Activated CD4-positive, alpha-beta T cell treated with anti-CD3 and anti-CD28 coated beads, Interleukin-2, Interleukin-4, amounts not matched to agents 100 ng/mL and 50 ng/mL, durations not matched to agents 16 hours and 8 hours (primary cell): ENCODE measurements at places on chromosomes 5 and 9.

- DNase-seq, result no peak
Observed at GRCh38 chr5:124921694-124922093, 175.3 kb upstream of the ZNF608 start.

- no peak for DNase-seq
Observed at GRCh38 chr9:134791009-134791408, 89.6 kb upstream of the FCN2 start.

- DNase-seq, result no peak
Observed at GRCh38 chr9:97591535-97591934, 41.6 kb downstream of the TSTD2 start.

DNA sequence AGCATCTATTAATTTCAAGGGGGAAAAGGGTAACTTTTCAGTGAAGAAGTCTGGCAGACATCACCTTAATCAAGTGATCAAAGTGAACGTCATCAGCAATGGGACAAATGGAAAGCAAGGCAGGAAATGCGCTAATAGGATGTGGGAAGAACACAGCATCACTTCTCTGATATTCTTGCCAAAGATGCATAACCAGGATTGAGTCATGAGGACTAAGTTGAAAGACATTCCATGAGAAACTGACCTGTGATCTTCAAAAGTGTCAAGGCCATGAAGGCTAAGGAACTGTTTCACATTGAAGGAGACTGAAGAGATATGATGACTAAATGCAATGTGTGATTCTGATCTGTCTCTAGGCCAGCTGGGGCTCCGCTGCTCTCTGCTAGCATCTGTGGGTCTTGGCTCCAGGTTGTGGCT is 92.9 kb downstream of the NDFIP1 start:
- no peak for DNase-seq

DNA sequence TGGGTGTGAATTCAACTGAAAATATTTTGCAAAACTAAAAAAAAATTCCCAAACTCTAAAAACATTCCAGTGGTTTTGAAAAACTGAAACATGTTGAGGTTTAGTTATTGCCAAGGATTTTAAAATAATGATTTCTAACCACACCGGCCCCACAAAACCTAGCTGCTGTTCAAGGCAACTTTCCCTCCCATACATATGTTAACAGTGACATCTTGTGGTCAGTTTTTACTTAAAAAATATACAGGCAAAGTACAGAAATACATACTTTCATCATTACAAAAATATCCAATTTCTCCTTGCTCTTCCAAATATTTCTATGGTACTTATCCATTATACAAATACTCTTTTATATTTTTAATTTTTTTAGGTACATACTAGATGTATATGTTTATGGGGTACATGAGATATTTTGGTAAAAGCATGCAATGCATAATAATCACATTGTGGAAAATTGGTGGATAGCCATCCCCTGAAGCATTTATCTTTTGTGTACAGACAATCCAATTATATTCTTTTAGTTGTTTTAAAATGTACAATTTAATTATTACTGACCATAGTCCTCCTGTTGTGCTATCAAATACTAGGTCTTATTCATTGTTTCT is 34.4 kb upstream of the MRPS30 start:
- peak; percentile 19 for DNase-seq

GRCh38 chr9:69421908-69422801 is 97.1 kb downstream of the ENTREP1 start:
- DNase-seq, result peak; percentile 58

DNA sequence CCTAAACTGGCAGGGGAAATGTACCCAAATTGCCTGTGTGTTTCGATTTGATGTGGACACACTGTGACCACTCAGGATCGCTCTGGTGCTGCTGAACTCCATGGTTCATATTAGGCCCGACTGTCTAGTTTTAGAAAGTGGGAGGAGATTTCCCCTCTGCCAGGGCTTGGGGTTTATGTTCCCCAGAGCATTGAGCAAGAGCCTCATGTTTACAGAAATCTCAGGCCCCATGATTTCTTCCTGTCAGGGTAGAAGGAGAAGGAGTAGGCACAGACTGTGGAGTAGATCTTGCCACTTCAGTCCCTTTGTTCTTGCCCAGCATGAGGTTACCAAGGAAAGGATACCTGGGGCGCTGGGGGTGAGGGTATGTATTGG is 40.8 kb upstream of the GLRX start:
- DNase-seq, result peak; percentile 15
